A549 treated with dexamethasone at 1 μM for 4 hours (cell line): ENCODE measurements at places on chromosomes 7 and 10. TPM values are rescaled to one million over a fixed set of nuclear protein-coding genes. Genes with fewer than 3 reads are reported as not detected.

FAM3C gene
- total RNA-seq = 33.2 to 43.7 TPM (median 40.5 TPM) in 5 replicates

KIAA1549 gene
- total RNA-seq = 4.0 to 7.3 TPM (median 6.2 TPM) in 5 replicates

ACTL6B gene
- total RNA-seq = not detected in 5 replicates

KCP gene
- 0.07 to 0.22 TPM (median 0.15 TPM) in 5 replicates for total RNA-seq

RELN gene
- total RNA-seq = 0.04 to 0.12 TPM (median 0.07 TPM) in 3 of 5 replicates, not detected in the others

KLF14 gene
- total RNA-seq = 0.02 to 0.05 TPM in 2 of 5 replicates, not detected in the others

GDF10 gene
- total RNA-seq = 0.05 to 0.13 TPM (median 0.05 TPM) in 4 of 5 replicates, not detected in the other

IGFBP1 gene
- total RNA-seq = 53.7 to 72.9 TPM (median 66.2 TPM) in 5 replicates

FAM25C gene
- total RNA-seq = 0.57 to 4.1 TPM (median 2.0 TPM) in 4 of 5 replicates, not detected in the other

WEE2 gene
- total RNA-seq = not detected in 5 replicates

PCGF5 gene
- 44.6 to 53.3 TPM (median 47.7 TPM) in 5 replicates for total RNA-seq

FAM170B gene
- not detected in 5 replicates for total RNA-seq

ASZ1 gene
- not detected in 5 replicates for total RNA-seq

HIP1 gene
- 20.0 to 30.9 TPM (median 30.0 TPM) in 5 replicates for total RNA-seq

SMC3 gene
- 43.8 to 56.3 TPM (median 51.6 TPM) in 5 replicates for total RNA-seq

LRCH4 gene
- total RNA-seq = 10.2 to 19.5 TPM (median 15.7 TPM) in 5 replicates
